ENCODE measurements at places on chromosomes 12 and 14.
A peak's percentile ranks its signal among the peaks of the same experiment; 100 is the strongest.

DNA sequence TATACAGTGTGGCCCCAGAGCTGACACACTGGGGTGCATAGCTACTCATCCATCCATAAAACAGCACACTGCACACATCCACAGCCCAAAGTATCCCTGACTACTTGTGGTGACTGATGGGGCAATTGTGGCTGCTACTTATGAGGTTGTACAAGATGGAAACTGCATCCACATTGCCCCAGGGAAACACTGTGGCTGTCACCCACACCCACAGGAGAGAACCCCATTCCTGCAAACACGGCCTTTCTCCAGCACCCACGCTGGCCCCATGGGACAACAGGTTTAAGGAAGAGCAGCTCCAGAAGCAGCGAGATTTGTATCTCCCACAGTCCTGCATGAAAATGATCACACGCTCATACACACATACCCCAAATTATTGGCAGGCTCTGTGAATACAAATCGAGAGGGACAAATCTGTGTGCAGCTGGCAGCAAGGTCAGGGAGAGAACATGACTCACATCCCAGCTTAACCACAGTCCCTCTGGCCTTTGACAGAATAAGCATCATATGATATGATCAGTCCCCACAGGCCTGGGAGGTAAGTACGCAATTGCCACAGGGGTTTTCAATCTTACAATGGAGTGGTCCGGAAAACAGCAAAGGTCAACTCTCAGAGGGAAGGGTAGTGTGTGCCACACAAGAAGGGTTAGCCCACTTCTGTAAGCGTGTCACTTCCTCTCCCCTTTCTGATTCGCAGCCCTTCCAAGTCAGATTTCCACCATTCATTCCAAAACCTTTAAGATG, 61.9 kb downstream of the ESR2 start:
- no peak for DNase-seq

- no peak for DNase-seq
Observed at GRCh38 chr14:55739967-55740648, 160.1 kb downstream of the KTN1 start.

- DNase-seq, result no peak
Observed at GRCh38 chr14:105069871-105070759, 4.9 kb upstream of the GPR132 start.

- no peak for DNase-seq
Observed at GRCh38 chr12:53414756-53415417, 8.8 kb upstream of the AMHR2 start.

DNA sequence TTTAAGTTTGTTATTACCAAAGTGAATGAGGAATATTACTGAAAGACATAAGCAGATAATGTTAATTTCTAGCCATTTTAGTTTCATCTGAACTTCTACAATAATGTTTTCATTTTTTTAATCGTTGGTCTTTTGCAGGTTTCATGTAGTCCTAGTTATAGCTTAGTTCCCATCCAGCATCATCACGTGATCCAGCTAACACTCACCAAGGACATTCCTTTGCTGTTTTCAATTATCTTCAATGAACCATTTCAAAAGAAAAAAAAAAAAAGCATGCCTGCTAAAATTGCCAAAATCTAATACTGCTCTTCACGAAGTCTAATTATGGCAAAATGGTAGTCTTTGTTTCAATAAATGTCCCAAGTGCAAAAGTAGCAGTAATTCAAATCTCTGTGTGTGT, 187.7 kb upstream of the ATXN7L3B start:
- no peak for DNase-seq

GRCh38 chr12:112597986-112598385, 179.2 kb downstream of the PTPN11 start:
- DNase-seq, result no peak

GRCh38 chr14:95226801-95227200, 69.5 kb upstream of the DICER1 start:
- DNase-seq, result no peak

GRCh38 chr12:55940065-55940732, 9.2 kb downstream of the DGKA start:
- peak; percentile 64 for DNase-seq

DNA sequence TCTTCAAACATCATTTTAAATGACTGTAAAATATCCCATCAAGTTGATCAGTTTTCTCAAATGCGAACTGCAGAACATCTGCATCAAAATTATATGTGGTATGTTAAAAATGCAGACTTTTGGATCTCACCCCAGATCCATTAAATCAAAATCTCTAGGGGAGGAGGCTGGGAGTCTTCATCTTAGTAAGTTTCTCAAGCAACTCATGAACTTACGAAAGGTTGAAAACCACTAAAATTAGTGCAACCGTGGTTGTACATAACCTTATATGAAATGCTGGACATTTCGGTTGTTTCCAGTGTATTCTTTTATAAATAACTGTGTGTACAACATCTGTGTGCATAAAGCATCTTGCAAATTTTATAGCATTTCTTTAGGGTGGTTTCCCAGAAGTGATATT, 39.2 kb downstream of the ZFP36L1 start:
- DNase-seq, result no peak

- no peak for DNase-seq
Observed at GRCh38 chr12:103962493-103962892, 3.2 kb upstream of the TDG start.

- no peak for DNase-seq
Observed at GRCh38 chr12:88163371-88163770, 21.3 kb downstream of the TMTC3 start.

GRCh38 chr12:12987421-12987820, 12.6 kb downstream of the HEBP1 start:
- no peak for DNase-seq

DNA sequence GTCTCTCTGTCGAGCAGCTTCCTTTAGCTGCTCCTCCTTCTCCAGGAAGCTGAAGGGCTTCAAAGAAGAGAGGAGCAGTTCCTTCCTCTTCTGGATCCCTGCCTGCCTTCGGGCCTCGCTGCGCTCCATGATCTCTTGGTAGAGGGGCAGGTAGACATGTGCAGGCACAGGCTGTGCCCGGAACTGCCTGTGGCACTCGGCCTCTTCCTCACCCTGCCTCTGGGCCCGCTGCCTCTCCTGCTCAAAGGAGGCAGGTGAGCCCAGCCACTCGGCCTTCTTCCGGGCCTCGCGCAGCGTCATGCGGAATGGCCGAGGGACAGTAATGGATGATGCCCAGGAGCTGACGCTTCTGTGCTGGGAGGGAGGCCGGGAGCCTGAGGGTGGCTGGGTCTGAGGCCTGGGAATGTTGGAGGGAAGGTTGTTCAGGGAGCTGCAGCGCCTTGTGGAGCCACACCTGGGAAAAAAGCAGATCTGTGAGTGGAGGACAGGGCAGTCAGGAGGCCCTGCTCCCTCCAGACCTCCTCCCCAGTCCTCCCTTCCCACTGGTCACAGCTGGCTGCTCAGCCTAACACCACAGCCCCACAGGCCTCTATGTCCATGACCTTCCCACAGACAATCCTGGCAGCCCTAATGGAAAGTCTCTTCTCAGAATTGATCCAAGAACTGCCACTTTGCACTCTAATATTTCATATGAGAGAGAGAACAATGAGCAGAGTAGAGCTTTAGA, 5.3 kb downstream of the FAM161B start:
- no peak for DNase-seq

DNA sequence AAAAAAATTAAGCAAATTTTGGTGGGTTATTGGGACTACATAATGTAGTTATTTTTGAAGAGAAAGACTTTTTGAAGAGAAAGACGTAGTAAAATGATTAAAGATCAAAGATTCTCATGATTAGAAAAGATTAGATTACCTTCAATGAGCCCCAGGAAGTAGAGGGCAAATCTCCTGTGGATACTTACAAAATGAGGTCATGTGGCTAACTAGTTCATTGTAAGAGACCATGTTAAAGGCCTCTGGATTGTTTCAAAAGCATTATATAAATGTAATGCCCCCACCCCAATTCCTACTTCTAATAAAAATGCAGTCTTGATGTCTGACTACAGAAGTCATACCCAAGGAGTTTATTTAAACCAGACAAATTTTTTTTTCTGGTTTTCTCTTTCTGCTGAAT, 93.3 kb downstream of the ERGIC2 start:
- no peak for DNase-seq

DNA sequence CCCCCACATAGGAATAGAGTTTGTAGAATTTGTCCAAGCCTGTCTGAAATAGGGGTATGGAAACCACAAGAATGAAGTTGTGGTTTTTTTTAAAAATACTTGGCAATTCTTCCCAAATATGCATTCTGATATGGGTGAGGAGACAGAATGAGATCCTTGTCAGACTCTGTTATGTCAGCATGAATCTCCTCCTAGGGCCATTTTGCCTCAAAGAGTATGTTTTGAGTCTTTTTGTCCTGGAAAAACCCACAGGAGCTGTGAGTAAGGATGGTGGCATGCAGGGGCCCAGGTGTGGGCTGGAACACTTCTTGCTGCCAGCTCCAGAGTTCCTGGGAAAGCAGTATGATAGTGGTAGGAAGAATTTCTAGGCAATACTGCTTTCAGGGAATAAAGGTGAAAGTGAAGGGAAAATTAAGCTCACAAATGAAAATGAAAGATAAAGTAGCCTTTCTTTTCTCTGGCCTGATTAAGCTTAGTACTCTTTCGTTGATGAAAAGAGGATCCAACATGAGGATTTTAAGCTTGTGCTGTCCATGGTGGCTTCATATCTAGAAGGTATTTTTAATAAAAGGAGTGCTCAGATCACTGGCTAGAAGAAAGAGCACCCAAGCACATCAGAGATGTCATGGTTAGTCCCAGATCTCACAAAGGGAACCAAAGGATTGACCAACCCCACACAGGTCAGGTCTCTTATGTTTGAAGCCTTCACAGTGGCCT, 130.8 kb downstream of the LLPH start:
- no peak for DNase-seq

- DNase-seq, result no peak
Observed at GRCh38 chr12:546265-546919, 86.7 kb downstream of the B4GALNT3 start.

DNA sequence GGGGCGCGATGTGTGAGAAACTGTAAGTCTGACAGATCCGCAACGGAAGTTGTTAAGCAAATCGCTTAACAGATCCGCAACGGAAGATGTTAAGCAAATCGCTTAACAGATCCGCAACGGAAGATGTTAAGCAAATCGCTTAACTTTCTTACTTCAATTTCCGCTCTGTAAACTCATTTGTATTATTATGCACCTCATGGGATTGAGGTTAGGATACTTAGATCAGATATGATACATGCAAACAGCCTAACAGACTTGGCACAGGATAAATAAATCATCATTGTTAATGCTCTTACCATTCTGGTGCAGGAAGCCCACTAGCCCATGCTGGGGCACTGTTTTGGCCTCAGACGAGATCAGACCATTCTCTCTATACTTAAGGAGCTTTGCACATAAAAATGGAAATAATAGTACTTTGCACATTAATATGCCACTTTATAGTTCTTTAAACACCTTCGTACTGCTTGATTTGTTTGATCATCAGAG, 399 bp downstream of the NCAPD2 start:
- no peak for DNase-seq

DNA sequence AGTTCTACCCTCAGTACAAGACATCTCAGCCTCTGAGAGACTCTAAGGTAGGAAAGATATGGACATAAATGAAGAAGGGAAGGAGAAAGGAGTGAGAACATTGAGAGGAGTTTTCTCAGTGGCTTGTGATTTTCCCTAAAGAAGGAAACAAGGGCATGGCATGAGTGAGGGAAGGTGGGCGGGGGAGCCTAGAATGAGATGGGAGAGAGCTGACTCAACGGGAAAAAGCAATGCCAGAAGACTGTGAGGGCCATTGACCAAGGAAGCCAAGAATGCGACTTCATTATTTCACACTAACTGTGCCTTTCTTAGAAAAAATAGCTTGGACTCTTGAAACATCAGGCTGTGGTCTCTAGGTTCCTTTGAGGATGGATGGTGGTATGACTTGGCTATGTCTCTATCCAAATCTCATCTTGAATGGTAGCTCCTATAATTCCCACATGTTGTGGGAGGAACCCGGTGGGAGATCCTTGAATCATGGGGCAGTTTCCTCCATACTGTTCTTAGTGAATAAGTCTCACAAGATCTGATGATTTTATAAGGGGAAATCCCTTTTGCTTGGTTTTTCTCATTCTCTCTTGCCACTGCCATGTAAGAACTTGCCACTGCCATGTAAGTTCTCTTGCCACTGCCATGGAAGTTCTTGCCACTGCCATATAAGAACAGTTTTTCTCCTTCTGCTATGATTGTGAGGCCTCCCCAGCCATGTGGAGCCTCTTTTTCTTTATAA, 279.6 kb downstream of the NUAK1 start:
- DNase-seq, result no peak

DNA sequence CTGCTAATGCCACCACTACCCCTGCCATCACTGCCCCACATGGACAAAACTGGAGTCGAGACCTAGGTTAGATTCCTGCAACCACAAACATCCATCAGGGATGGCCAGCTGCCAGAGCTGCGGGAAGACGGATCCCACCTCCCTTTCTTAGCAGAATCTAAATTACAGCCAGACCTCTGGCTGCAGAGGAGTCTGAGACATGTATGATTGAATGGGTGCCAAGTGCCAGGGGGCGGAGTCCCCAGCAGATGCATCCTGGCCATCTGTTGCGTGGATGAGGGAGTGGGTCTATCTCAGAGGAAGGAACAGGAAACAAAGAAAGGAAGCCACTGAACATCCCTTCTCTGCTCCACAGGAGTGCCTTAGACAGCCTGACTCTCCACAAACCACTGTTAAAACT, 7.1 kb upstream of the OAS2 start:
- DNase-seq, result no peak

GRCh38 chr14:72758420-72758819, 135.5 kb downstream of the DPF3 start:
- DNase-seq, result no peak

DNA sequence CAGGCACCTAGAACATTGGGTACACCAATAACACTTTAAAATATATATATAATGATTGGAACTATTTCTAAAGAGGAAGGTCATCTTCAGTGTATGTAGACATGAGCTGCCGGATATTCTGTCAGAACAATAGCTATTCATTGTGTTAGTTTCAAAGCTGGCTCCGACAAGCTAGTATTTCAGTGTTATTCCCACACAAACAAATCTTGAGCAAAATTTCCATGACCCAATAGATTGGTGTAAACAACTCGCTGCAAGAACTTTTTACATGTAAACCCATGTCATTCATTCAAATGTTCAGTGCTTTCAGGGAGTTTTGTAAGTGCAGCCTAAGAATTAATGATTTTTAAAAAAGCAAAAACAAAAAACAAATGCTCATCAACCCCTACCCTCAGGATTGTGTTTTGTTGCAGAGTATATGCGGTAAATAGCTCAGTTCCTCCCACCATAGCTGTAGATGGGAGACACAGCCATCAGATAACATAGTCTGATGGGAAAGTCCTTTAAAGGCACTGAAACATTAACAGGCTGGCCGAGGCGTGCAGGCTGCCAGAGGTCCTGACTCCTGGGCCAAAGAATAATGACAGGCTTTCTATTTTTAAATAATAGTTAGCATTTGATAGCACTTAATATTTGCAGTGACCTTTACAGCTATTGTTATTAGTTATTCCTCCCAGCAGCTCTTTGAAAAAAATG, 150.3 kb upstream of the ARHGAP5 start:
- no peak for DNase-seq

GRCh38 chr14:101412739-101413138, 148.6 kb upstream of the DIO3 start:
- no peak for DNase-seq

- no peak for DNase-seq
Observed at GRCh38 chr14:84963518-84963917, 566.4 kb upstream of the FLRT2 start.

- DNase-seq, result no peak
Observed at GRCh38 chr12:41979574-41979973, 165.1 kb downstream of the GXYLT1 start.

GRCh38 chr12:91406920-91407341, 224.3 kb upstream of the DCN start:
- no peak for DNase-seq

- DNase-seq, result no peak
Observed at GRCh38 chr14:74476607-74477006, 16.5 kb downstream of the NPC2 start.

GRCh38 chr12:62813031-62813829, 121.7 kb downstream of the PPM1H start:
- no peak for DNase-seq
